Omental fat pad (tissue), 4 donors: ENCODE measurements at places on chromosomes 2 and 18. TPM values are rescaled to one million over a fixed set of nuclear protein-coding genes. Genes with fewer than 3 reads are reported as not detected.

GRCh38 chr2:31031132-31031706 lies 107.0 kb downstream of the GALNT14 start:
- no peak for DNase-seq

ZFP36L2 gene
- total RNA-seq = 94.0 TPM

DNA sequence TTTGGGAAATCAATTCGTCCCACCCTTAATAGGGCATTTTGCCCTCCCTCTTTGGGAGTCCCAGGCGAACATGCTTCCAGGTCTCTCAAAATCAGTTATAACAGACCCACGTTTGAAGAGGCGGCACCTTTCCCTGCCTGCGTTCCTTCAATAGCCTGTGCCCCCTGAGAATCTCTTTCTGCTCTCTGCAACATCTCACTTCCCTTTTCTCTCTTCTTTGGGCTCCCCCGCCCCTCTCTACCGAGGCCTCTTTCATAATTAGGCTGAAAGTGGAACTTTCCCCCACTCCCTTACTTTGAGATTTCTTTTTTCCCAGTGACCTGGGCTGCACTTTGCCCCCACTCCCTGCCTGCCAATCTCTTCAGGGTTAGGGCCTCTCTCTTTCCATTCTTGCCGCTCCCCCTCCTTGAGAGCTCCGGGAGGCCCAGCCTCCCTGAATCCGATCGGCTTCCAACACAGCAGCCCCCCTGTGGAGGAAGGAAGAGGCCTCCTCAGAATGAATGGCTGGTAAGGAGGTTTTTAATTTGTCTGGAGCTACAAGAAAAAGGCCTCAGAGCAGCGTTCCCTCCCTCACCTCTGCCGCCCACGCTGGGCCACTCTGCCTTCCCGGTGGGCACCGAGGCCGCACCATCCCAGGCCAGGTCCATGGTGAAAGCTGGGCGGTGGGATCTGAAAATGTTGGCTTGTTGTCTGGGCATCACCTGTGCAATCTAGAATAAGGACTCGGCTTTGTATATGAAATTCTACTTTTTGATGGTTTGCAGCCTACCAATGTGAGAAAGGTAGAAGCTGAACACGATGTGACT lies 162.6 kb upstream of the SIX3 start:
- no peak for DNase-seq

TUBB6 gene
- total RNA-seq = 316 TPM

DNA sequence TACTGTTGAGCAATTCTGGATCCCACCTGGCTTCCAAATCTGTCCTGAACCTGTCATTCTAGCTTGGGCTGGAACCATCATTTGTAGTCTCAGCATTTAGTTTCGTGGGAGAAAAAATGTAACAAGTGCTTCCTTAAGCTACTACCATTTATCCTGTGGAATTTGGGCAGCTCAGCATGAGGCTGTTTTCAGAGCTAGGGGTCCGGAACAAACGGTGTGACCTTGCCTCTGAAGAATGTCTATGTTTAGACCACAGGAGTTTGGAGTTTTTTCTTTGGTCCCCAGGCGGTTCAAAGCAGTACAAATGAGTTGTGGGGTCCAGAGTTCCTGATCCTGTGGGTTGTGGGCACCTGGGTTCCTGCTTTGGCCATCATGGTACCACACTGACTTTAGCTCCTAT lies 59.1 kb upstream of the TMEM178A start:
- no peak for DNase-seq

GRCh38 chr2:148096012-148096411 lies 75.1 kb downstream of the MBD5 start:
- DNase-seq = no peak

DNA sequence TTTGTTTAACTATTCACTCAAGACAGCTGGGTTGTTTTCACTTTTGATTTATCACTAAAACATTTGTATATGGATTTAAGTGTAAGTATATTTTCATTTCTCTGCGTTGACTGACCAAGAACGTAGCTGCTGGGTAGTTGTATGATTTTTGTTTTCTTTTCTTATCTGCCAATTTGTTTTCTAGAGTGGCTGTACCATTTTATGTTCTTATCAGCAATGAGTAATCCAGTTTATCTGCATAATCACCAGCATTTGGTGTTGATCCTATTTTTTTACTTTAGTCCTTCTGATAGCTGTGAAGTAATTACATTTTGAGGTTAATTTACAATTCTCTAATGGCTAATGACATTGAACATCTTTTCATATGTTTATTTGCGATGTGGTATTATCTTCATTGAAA lies 1178.4 kb upstream of the TMEFF2 start:
- no peak for DNase-seq

DNA sequence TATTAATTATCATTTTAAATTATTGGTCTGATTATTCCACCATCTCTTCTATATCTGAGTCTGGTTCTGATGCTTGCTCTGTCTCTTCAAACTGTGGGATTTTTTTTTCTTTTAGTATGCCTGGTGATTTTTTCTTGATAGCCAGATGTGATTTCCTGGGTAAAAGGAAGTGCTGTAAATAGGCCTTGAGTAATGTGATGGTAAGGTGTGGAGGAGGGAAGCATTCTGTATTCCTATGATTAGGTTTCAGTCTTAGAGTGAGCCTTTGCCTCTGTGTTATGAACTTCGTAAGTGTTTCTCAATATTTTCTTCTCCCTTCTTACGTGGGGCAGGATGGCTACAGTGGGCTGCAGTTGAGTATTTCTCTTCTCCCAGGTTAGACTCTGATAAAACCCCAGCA lies 103.0 kb downstream of the EHBP1 start:
- DNase-seq = no peak

DNA sequence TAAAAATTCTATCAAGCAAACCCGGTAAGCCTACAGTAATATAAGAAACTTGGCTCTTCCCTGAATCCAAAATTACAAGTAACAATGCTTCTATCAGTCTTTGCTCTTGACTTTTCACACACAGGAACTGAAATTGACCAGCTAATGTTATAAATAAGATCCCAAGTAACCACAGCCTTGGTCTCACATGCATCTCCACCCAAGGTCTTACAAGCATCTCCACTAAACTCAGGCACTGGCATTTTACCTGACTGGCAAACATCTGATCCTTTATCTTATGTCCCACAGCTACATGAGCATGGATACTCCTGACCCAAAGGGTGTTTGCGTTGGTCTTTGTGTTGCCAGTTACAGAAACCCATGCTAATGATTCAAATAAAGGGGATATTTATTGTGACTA lies 302.3 kb upstream of the EPHA4 start:
- no peak for DNase-seq

GREB1L gene
- total RNA-seq = 22.5 TPM

APCDD1 gene
- 119 TPM for total RNA-seq

DNA sequence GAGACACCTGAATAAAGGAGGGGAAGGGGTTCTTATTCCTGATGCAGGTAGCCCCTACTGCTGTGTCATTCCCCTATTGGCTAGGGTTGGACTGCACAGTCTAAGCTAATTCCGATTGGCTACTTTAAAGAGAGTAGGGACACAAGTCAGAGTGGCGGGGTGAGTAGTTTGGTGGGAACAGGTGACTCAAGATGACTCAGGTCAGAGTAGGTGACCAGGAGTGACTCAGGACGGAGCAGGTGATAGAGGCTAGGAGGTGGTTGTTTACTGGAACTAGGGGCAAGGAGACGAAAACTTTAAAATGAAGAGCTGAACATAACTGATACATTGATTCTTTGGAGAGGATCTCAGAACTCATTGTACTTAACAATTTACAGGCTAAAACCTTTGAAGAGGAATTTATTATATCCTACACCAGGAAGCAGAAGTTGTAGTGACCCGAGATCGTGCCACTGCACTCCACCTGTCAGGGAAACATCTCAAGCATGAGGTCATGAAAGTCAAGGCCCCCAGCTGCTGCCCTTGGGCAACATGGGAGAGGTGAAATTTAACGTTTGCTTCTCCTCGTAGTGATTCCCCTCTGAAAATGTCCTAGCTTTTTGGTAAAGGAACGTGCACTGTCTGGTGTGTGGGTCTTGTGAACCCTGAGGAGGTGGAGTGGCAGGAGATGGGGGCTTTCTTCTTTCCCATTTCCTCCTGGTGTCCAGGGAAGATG lies 4.5 kb upstream of the CYP27A1 start:
- DNase-seq = no peak

- DNase-seq = no peak
Observed at GRCh38 chr18:76571689-76572088, 76.6 kb upstream of the ZNF516 start.

GPAT2 gene
- 15.8 TPM for total RNA-seq

ANKRD30B gene
- 0.37 TPM for total RNA-seq

ANKRD36C gene
- 28.0 TPM for total RNA-seq
